ENCODE measurements at places on chromosomes 3 and 15.

DNA sequence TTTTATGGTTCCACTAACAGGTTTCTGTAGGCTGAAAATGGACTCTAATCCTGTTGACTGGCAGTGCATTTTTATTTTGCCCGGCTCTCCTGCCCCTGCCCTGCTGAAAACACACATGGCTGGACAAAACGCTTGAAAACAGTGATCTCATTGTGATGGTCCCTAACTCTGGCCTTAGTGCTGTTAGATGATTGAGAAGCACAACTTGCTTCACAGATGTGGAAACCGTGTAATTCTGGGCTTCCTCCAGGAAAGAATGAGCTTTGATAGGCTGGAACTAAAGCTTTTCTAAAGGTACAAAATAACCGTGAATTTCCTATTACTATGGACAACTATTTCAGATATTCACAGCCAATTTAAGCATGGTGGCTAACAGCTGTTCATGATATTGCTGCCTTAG is 121.4 kb downstream of the VGLL3 start:
- no peak for DNase-seq

DNA sequence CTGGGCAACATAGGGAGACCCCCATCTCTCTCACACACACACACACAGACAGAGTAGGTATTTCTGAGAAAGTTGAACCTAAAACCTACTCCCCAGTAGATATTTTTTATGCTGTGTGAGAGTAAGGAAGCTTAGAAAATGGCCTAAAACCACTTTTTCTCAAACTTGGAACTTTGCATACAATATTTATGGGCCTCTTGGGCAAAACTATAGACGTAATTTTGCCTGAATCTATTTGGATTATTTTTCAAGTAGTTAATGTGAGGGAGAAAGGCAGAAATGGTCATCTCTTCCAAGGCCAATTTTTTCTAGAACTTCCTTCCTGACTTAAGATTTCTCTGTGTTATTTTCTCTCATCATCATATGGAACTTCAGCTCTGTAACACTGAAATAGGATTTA is 81.7 kb downstream of the ZNF609 start:
- DNase-seq: no peak

DNA sequence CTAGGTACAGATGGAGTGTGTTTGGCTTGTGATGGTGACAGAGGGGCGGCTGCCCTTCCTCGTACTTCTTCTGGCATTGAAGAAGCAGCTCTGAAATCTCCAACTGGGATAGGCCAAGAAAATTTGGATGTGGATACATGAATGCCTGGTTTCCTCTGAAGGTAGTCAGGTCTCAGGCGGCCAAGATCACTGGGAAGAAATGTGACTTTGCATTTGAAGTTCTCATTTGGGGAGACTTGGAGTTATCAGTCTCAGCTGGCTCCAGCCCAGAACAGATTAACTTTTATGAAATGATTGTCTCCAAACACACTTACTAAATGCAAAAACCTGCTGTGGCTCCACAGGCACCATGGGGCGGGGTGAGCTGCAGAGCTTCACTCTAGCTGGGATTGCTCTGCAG is 215.9 kb downstream of the THSD4 start:
- DNase-seq: no peak

GRCh38 chr3:180528843-180529242 is 73.1 kb upstream of the TTC14 start:
- no peak for DNase-seq

DNA sequence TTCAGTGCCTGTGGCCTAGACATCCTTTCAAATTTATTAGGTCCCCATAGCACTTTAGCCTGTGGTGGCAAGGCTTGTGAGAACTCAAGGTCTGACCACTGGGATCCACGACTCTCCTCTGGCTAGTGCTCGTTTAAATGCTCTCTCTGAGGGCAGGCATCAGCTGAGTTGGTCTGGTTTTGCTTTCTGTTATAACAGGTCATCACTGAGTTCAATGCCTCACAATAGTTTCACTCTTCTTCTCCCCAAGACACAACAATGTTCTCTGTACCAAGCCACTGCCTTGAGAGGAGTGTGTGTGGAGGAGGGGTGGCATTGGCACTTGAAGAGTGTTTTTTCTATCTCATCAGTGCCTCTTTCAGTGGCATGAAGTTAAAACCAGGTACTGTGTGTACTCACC is 7.6 kb downstream of the OR5K4 start:
- DNase-seq: no peak

DNA sequence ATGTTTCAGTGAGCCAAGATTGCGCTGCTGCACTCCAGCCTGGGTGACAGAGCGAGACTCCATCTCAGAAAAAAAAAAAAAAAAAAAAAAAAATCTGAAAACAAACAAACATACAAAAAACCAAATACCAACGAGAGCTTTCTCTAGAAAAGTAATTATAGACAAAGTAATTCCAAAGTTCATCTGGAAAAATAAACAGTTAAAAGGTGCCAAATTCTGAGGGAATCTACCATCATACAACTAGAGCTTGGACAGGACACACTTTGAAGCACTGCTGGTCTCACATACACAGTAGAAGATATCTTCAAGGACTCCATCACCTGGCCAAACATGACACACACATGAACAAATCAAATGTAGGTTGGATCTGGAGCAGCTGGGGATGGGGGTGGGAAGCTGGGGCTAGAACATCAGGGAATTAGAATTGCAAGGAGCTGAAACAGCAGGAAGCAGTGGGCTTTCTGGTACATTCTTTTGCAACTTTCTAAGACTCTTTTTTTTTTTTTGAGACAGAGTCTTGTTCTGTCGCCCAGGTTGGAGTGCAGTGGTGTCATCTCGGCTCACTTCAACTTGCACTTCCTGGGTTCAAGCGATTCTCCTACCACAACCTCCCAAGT is 41.1 kb upstream of the CTSH start:
- no peak for DNase-seq

- DNase-seq: no peak
Measured at GRCh38 chr3:9598783-9599387, 45.3 kb upstream of the LHFPL4 start.

DNA sequence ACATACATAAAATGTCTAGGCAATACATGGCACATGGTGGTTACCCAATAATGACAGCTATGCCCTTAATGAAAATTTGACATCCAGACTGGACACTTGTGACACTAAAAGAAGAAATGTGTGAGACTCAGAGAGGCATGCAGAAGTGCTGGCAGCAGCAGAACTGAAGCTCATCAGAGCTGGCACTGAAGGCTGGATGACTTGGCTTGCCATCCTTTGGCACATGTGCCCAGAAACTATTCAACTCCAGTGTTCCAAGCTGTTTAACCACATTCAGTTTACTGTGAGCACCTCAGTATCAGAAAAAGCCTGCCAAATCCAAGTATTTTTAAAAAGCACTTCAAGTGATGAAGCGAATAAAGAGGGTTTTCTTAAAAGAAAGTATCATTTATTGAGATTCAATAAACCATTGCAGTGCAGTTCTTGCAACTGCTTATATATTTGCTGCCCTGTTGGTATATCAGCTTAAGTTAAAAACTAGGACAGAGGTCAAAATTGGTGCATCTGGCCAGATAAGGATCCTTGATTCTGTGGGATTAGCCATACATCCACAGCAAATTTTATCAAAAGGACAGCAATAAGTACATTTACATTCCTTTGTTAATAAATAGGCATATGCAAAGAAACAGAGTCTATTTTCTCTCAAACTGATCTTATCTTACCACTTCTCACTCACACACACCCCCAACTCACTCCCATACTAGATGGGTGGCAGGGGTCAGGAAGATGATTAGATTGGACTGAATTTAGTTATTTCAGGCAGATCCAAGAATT is 15.8 kb downstream of the IGSF11 start:
- DNase-seq: no peak

DNA sequence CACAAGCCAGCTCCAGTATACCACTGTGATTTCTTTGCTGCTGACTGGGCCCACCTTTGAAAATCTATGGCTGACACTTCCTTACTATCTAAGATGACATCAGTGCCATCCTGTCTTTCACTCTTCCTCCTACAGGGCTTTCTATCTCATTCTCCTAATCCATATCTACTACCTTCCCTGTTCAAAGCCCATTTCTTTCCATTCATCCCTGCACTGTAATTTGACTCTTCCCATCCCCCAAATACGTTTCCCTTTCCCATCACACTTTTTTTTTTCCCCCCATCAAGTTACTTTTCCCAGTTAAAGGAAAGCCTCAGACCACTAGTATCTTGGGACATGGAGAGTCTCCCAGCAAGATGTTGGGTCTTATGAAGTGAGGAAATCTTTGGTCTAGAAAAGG is 136.7 kb downstream of the AKAP13 start:
- no peak for DNase-seq

- DNase-seq: no peak
Measured at GRCh38 chr3:156522673-156523072, 32.2 kb downstream of the SSR3 start.

- DNase-seq: no peak
Measured at GRCh38 chr3:131091768-131092167, 65.1 kb downstream of the NEK11 start.

- no peak for DNase-seq
Measured at GRCh38 chr15:51114437-51115119, 19.9 kb upstream of the TNFAIP8L3 start.

GRCh38 chr3:172085557-172085895 is 46.1 kb downstream of the FNDC3B start:
- DNase-seq: no peak
